Melanocyte of skin (primary cell): ENCODE measurements at places on chromosomes 12 and 14. TPM values are rescaled to one million over a fixed set of nuclear protein-coding genes. Genes with fewer than 3 reads are reported as not detected.

YEATS4 gene
- 18.0 and 22.2 TPM in 2 replicates for total RNA-seq

NKX2-1 gene
- total RNA-seq, result not detected in 2 replicates

KRT71 gene
- total RNA-seq, result not detected in 2 replicates

ADCY4 gene
- under 0.01 and 0.46 TPM in 2 replicates for total RNA-seq

TAS2R14 gene
- 2.4 and 5.5 TPM in 2 replicates for total RNA-seq

C12orf56 gene
- not detected in 2 replicates for total RNA-seq

NT5DC3 gene
- 29.6 and 36.4 TPM in 2 replicates for total RNA-seq

MMP17 gene
- 109 and 167 TPM in 2 replicates for total RNA-seq

RPS6KA5 gene
- 1.5 and 4.5 TPM in 2 replicates for total RNA-seq

FGF23 gene
- not detected in 2 replicates for total RNA-seq

TAS2R8 gene
- under 0.01 TPM in 1 of 2 replicates, not detected in the other for total RNA-seq

RDH5 gene
- 1.3 and 6.5 TPM in 2 replicates for total RNA-seq

NAV3 gene
- 23.0 and 39.6 TPM in 2 replicates for total RNA-seq

AQP5 gene
- not detected in 2 replicates for total RNA-seq

ALDH1L2 gene
- 25.1 and 53.8 TPM in 2 replicates for total RNA-seq

GPRC5D gene
- not detected in 2 replicates for total RNA-seq

KIF5A gene
- total RNA-seq, result under 0.01 and 0.31 TPM in 2 replicates

RNASE1 gene
- not detected in 2 replicates for total RNA-seq

CLEC7A gene
- under 0.01 TPM in 2 replicates for total RNA-seq
